ENCODE measurements at places on chromosomes 5 and 9.

DNA sequence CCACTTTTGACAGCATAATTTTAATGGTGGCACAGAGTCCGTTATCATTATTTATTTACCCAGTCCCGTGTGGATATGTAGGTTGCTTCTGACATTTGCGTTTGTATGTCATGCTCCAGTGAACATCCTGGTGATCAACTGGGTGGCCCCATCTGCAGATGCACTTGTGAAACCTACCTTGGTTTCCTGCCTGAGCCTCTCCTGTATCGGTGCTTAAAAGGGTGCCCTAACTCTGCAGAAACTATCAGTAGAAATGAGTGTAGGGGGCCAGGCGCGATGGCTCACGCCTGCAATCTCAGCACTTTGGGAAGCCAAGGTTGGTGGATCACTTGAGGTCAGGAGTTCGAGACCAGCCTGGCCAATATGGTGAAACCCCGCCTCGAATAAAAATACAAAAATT lies 92.1 kb upstream of the IER5L start:
- no peak for DNase-seq

DNA sequence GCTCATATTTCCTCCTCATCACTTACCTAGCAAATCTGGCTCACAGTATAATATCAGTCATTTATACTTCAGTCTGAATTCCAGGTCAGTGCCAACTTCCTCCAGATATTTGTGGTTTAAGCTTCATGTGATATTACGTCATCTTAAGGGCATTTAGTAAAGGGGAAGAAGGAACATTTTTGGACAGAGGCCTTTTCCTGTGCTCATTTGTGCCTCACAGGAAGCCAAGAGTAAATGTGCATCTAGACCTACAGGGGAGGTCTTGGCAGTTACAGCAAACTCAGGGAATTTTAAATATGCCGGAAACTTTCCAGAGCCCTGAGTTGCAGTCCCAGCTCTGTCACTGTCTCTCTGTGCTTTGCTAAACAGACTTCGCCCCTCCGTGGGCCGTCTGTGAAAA lies 12.3 kb upstream of the KCNIP1 start:
- DNase-seq: peak; percentile 35

GRCh38 chr5:130280528-130281217 lies 376.4 kb downstream of the CHSY3 start:
- DNase-seq: no peak

DNA sequence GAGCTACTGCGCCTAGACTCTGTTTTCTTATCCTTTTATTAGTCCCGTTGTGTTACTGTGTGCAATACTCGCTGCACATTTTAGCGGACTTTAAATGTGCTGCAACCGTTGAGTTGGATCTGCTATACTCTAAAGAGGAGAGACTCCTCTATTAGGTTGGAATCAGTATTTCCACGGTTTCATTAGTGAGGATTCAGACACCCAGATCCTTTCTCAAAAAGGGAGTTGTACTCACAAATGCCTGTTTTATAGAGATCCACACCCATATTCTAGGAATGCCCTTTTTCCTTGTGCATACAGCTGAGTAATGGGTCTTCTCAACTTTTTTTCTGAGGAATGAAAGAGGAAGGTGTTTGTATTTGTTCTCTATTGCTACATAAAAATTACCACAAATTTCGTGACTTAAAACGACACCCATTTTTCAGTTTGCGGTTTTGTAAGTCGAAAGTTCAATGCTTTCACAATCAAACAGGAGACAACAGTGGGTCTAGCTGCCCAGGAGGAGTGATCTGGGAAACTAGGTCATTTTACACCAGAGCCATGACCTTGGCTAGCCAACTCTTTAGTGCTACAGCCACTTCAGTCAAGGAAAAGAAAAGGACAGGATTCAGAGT lies 52.8 kb upstream of the SLC44A1 start:
- no peak for DNase-seq

- DNase-seq: no peak
These were observed 175.0 kb downstream of the MLLT3 start for GRCh38 chr9:20447291-20447690.

- no peak for DNase-seq
These were observed 114.3 kb upstream of the TSLP start for GRCh38 chr5:110956913-110957813.

DNA sequence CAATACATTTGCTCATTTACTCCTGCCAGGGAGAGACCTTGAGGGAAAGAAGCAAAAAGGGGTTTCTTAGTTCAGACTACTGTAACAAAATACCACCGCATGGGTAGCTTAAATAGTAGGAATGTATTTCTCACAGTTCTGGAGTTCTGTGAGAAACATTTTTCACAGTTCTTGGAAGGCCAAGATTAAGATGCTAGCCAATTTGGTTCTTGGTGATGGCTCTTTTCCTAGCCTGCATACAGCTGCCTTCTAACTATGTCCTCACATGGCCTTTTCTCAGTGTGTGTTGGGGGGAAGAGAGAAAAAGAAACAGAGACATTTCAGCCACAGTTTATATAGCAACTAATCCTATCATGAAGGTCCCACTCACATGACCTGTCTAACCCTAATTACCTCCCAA lies 1644.7 kb upstream of the C9orf72 start:
- no peak for DNase-seq

DNA sequence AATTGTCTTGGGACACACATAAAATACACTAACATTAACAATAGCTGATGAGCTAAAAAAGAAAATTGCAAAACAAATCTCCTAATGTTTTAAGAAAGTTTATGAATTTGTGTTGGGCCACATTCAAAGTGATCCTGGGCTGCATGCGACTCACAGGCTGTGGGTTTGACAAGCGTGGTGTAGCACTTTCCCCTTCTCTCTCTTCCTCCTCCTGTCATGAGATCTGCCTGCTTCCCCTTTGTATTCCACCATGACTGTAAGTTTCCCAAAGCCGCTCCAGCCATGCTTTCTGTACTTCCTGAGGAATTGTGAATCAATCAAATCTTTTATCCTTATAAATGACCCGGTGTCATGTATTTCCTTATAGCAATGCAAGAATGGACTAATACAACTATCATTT lies 178.0 kb downstream of the TLR4 start:
- DNase-seq: no peak

DNA sequence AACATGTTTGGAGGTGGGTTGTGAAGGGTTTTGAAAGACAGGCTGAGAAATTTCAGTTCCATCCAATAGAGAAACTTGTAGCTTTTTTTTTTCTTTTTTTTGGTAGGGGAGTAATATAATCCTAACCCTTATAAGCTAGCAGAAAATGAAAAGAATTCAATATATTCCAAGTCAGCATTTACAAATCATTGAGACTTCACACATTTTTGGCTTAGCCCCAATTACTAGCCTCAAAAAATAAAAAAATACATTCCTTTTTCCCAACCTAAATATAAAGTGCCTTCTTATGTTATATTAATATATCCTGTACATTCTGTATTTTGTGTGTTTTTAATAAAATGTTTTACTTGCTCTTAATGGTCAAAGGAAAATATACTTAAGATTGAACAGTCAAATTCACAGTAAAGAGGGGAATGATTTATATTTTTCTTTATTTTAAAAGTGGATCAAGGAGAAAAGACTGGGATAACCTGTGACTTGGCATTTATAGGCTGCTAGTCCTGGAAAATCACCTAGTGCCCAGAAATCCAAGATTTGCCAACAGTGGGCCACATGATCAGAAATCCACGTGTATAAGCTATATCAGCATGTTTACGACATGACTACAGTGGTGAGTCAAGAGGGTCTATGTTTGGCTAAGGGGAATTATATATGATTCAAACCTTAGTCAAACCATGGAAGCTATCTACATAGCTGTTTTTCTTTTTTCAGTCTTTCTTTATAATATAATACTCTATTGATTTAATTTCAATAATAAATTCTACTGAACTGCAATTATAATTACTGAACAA lies 14.5 kb downstream of the HACD4 start:
- DNase-seq: no peak

- peak; percentile 67 for DNase-seq
These were observed 74.8 kb downstream of the SLF1 start for GRCh38 chr5:94693043-94693822.

DNA sequence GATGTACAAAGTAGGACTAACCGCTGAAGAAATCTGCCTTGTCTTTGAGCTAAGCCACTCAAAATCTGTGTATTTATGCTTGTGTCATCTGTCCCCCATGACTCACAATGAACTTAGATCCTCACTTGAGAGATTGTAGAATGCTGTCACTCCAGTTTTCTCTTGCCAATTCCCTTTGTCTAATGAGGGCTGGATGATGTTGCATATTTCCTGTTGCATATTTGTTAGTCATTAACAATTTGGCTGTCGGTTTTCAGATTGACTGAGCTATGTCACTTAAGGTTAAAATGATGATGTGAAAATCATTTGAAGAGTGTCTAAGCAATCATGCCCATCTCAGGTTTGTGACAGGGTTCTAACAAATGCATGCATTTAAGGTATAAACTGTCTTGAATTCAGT lies 481.7 kb downstream of the CDH10 start:
- no peak for DNase-seq

DNA sequence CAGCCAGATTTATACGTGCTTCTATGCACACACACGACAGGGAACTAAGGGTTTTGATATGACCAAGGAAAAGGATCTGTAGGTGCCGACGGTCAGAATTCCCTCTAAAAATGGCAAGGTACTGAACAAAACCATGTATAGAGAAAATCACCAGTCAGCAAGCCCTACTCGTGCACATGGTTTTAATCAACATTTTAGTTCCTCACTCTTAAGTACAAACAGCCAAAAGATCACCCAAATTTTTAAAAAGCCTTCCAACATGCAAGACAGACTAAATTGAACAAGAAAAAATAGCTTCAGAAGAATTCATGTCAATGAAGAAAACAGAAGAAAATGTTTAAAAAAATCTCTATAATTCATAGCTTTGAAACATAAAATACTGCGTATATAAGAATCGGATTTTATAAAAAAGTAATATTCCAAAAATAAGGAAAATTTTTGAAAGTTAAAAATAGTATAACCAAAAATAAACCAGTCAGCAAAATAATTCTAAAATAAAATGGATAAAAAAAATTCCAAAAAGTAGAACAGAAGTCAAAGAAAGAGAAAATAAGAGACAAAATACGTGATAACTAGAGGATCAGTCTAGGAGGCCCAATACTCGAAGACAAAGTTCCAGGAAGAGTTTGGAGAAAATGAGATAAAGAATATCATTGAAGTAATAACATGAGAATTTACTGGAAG lies 43.0 kb upstream of the KCNV2 start:
- no peak for DNase-seq

- no peak for DNase-seq
These were observed 316.3 kb downstream of the GABRB2 start for GRCh38 chr5:161230221-161230620.

DNA sequence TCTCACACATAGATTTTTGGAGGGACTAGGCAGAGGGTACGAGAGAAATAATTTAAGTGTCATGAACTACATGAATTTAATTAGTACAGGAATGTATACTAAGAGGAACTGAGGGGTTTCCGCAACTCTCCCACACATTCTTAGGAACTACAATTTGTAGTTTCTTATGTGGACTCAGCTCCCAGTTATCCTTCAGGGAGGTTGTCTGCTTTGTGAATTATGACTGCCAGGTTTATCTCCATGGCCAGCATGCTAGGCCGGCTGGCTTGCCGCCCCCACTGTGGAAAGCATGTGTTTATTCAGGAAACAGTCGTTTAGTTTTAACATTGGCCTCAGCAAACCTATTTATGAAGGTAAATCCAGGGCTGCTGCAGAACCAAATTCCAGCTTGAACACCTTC lies 415.0 kb downstream of the KCTD16 start:
- no peak for DNase-seq

DNA sequence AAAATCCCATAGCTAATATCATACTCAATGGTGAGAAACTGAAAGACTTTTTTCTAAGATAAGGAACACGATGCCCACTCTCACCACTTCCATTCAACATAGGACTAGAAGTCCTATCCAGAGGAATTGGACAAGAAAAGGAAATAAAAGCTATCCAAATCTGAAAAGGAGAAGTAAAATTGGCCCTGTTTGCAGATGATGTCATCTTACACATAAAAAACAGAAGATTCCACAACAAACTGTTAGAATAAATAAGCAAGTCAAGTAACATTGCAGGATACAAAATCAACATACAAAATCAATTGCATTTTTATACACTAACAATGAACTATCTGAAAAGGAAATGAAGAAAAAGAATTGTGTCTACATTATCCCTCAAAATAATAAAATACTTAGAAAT lies 308.0 kb downstream of the MCTP1 start:
- no peak for DNase-seq

GRCh38 chr5:88862547-88863175 lies 20.3 kb downstream of the MEF2C start:
- no peak for DNase-seq

- DNase-seq: no peak
These were observed 183.9 kb downstream of the GRIA1 start for GRCh38 chr5:153674356-153674755.

- DNase-seq: no peak
These were observed 72.2 kb upstream of the EPB41L4A start for GRCh38 chr5:112491257-112491656.

GRCh38 chr9:96871176-96871575 lies 16.9 kb upstream of the ZNF782 start:
- DNase-seq: no peak

GRCh38 chr5:56471707-56472106 lies 238.6 kb upstream of the ANKRD55 start:
- no peak for DNase-seq

- no peak for DNase-seq
These were observed 11.2 kb downstream of the ANKS6 start for GRCh38 chr9:98784831-98785806.

DNA sequence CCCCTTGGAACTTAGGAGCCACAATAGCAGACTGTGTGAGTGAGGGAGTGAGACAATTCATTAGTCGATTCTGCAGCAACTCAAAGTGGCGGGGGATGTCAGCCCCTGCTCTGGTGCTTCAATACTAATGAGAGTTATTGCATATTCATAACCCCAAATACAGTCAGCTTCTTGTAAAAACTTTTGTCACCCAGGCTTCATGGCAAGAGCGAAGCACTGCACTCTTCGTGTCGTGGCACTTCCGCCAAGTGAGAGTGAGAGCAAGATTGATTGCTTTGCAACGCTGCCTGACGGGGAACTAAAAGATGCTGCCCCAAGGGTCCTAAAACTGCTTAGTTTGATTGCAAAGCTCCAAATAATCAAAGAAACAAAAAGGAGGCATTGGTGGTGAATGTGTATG lies 150.9 kb downstream of the NR2F1-AS1 start:
- no peak for DNase-seq

- peak; percentile 88 for DNase-seq
These were observed 558.7 kb downstream of the ACTL7B start for GRCh38 chr9:108297073-108297472.

DNA sequence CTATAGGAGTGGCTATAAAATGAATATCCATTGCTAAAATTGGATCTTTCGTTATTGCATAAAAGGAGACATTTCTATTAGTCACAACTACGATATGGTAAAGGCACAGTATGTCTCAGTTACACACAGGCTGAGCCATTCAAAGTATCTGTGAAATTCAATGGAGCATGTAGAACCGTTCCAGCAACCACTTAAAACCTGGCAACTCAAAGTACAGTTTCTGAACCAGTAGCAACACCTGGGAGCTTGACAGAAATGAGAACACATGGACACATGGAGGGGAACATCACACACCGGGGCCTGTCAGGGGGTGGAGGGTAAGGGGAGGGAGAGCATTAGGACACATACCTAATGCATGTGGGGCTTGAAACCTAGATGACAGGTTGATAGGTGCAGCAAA lies 15.4 kb downstream of the POC5 start:
- DNase-seq: no peak

GRCh38 chr5:94316916-94317838 lies 301.2 kb downstream of the KIAA0825 start:
- no peak for DNase-seq

Data from AG09319 (cell line).